Activated CD4-positive, alpha-beta memory T cell treated with anti-CD3 and anti-CD28 coated beads, Interleukin-2, amount 10 ng/mL, durations not matched to agents 7 days and 5 days (primary cell): ENCODE measurements at places on chromosomes 6 and 20. TPM values are rescaled to one million over a fixed set of nuclear protein-coding genes. Genes with fewer than 3 reads are reported as not detected.

UST gene
- total RNA-seq, result 0.80 TPM

GJA10 gene
- total RNA-seq, result 3.4 TPM

KIF13A gene
- not detected for total RNA-seq

PNLDC1 gene
- total RNA-seq, result 0.25 TPM

CPNE5 gene
- 4.0 TPM for total RNA-seq

DYNLT1 gene
- 133 TPM for total RNA-seq

MYBL2 gene
- total RNA-seq, result 73.5 TPM

SERPINB1 gene
- 86.5 TPM for total RNA-seq

SIRPD gene
- not detected for total RNA-seq

PDYN gene
- total RNA-seq, result not detected

DNA sequence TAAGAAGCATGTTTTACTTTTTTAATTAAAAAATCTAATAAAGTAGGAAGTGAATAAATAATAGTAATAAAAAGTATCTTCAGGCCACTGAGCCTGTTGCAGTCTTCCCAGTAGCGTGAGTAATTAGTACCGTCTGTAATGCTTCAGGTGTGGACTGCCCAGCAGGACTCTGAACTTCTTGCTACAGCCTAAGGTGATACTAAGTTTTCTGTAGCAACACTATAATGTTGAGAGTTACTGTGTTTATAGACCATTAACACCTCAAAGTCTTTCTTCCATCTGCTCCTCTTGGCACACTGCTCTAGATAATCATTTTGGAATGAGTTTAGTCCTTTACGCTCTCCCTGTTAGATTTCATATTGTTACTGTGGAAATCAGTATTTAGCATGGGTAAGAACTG lies 28.4 kb downstream of the VAPB start:
- no peak for DNase-seq

GRCh38 chr6:80962382-80962781 lies 790.1 kb downstream of the TENT5A start:
- no peak for DNase-seq

- peak; percentile 35 for DNase-seq
These were observed 30.9 kb upstream of the EDN3 start for GRCh38 chr20:59269411-59270025.

DNA sequence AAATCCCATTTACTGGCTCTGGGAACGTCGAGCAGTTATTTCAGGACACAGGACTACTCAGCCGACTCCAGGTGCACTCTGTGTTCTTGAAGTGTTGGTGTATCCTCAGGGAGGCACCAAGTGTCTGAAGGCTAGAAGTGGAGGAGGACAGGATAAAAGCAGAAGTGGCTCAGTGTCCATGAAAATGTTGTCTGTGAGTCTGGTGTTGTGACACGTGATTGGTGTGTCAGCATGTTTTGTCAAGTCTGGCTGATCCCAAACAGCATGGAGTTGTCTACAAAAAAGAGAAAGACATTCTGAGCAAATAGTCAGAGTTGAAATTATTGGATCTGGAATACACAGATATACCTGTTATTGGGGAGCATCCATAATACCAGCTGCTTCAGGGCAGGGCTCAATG lies 30.3 kb downstream of the SCGN start:
- no peak for DNase-seq

DNA sequence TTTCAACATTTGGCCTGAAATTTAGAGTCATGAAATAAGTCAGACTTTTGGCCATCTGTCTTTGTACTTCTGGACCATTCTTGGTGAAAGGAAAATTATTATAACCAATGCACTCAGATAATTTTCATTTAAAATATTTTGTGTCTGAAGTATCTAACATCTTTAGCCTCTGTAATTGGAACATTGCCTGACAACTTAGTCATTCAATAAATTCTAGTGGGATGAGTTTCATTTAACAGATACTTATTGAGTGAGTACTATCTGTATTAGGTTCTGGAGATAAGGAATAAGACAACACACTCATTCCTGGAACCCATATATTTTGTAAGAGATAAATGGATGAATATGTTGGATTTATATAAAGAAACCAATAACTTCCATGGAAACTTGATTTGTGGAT lies 536.0 kb downstream of the BCKDHB start:
- no peak for DNase-seq

DNA sequence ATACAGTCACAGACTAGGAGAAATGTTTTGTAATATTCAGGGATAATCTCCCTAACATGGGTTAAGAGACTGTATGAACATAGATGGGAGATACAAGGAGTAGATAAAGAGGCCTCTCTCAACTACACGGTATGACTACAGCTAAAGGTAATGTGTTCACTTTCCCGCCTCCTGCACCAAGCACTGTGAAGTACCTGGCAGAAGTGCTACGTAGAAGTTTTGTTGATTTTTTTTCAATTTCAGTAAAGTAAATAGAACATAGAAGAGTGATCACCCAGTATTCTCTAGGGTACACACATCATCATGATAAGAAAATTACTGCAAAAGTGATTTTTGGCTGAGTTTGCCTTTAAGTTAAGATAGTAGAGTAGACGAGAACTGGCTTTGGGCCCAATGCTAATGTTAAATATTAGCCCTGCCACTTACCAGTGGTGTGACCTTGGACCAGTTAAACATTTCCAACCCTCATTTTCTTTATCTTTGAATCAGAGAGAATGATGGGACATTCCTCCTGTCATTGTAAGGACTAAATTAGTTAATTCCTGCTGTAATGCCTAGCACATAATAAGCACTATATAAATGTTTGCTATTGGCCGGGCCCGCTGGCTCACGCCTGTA lies 183.6 kb downstream of the COL9A1 start:
- no peak for DNase-seq

DNA sequence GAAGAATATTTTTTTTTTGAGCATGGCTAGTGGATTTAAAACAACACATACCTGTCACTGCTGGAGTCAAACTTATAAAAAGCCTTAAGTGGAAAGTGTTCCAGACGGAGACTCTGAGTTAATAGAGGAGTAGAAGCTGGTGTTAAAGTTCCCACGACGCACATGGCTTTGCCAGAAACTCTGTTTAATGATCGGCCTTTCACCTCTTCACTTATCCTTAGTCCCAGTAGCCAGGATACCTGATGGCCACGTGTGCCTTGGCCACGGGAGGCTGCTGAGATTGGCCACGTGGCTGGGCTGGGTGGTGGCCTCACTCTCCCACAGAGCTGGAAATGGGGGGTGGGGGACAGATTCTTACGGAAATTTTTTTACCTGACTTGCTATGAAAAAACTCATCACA lies 333.1 kb downstream of the ZFAND3 start:
- no peak for DNase-seq

- DNase-seq, result no peak
These were observed 4.9 kb downstream of the RIMS4 start for GRCh38 chr20:44805335-44805978.

DNA sequence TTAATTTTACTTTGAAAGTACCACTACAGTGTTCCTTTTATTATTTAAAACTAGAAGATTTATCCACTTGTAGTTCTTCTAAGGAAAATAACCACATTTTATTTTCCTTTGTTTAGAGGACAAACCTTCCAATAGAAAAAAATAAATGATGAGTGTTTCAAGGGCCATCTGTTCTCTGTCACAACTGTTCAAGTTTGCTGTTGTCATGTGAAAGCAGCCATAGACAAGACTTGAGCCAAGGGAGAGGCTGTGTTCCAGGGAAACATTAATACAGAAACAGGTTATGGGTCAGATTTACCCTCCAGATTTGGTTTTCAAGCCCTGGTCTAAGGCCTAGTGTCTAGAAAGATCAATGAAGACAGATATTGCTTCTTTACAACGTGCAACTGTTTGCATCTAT lies 463.6 kb downstream of the C6orf118 start:
- no peak for DNase-seq

GRCh38 chr6:157597461-157598312 lies 216.7 kb downstream of the ZDHHC14 start:
- DNase-seq, result peak; percentile 56

DNA sequence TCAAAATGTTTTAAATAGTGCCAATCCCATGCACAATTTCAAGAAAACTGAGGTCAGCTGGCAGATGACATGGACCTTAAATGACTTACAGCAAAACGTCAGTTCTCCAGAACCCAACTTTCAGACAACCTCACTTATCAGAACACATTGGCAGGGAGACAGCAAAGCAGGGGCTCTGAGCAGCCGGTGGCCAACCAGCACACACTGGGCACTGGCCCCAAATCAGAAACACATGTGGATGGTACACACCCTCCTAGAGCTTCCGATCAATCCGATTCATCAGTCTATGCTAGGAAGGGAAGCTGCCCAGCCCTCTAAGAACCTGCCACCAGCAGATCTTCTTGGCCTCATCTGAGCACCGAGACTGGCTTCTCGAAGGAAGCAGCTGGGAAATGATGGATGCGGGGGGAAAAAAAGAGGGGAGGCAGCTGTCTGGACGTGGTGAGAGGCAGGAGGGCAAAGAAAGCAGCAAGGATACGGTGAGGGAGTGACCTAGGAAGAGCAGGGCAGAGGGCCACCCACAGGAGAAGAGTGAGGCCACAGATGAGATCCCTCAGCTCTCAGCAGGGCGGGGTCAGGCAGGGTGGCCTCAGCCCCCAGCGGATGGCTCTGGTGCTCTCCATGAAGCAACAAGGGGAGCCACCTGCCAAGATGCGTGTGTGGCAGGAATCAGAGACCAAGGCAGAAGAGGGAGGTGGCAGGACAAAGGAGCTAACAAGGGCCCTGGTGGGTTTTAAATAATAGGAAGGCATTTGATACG lies 32.9 kb downstream of the TAF4 start:
- DNase-seq, result no peak

DNA sequence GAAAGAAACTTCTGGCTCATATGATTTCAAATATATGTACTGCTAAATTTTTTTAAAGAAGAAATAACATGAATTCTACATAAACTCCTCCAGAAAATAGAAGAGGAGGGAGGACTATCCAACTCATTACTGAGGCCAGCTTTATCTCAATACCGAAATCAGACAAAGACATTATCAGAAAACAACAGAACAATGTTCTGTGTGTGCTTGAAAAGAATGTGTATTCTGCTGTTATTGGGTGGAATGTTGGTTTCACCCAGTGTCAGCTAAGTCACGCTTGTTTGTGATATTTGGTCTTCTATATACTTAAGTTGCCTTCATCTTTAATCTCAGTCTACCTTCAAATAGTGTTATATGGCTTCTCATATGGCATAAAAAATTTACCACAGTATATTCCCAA lies 18.6 kb upstream of the ELOVL2 start:
- DNase-seq, result no peak

DNA sequence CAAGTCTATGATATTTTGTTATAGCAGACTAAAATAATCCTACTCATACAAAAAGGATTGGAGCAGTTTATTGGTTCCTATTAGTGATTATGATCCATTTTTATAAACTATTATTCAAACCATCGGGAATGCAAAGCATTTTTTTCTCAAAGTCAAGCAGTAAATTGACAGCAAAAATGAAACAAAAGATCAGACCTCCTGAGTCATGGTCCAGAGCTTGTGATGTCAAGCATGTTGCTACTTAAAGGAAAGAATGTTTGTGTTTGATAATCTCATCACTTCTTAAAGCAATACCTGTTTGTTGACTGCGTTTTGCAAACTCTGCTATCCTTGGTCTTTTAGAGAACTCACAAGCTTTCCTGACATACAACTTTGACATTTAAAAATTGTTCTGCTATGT lies 204.4 kb downstream of the SAMD5 start:
- no peak for DNase-seq

DNA sequence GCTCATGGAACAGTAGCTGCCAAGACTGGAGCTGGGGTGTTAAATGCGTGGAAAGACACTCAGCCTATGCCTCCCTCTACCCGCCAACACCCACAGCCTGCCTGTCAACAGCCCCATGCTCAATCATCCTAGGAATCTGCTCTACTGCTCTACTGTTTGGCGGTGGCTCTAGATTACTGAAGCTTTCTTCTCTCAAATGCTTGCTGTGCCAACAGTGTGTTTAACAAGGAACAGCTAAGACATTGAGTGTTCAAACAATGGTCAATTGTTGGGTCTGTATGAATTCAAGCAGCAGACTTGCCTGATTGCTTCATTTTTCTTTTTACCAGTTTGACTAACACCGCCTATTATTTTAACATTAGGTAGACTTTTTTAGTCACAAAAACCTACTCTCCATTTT lies 258.6 kb downstream of the SOD2 start:
- no peak for DNase-seq

DNA sequence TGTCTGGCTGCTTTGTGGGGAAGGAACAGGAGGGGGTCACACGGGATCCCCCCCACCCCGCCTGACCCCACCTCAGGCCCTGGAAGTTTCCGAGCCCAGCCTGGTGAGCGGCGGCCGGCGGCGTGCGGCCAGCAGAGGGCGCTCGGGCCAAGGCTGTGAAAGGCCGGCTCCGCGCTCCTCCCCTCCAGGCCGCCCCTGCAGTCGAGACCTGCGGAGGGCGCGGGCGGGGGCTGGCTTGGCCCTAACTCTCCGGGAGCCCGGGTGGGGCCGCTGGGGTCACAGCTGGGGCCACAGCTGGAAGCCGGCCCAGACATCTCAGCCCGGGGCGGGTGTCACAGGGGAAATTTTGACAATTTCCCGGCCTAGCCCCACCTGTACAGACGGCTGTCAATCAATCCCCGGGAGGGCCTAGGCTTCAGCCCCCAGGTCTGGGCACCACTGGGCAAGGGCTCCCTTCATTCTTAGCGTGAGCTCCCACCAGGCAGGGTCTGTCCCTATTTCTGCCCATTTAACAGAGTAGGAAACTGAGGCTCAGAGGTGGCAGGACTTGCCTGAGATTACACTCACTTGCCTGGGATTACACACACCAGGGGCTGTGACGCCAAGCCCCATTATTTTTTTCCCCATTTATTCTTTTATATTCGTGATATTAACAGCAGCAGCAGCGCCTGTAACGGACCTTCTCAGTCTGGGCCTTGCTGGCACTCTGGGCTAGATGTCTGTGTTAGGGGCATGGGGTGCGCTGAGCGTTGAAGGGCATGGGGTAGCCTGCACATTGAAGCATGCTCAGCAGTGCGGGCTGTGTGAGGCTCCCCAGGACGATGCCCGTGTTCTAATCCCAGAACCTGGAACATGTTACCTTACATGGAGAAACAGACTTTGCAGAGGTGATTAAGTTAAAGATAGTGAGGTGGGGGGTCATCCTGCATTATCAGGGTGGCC lies 23.0 kb downstream of the ZBP1 start:
- DNase-seq, result peak; percentile 72

DNA sequence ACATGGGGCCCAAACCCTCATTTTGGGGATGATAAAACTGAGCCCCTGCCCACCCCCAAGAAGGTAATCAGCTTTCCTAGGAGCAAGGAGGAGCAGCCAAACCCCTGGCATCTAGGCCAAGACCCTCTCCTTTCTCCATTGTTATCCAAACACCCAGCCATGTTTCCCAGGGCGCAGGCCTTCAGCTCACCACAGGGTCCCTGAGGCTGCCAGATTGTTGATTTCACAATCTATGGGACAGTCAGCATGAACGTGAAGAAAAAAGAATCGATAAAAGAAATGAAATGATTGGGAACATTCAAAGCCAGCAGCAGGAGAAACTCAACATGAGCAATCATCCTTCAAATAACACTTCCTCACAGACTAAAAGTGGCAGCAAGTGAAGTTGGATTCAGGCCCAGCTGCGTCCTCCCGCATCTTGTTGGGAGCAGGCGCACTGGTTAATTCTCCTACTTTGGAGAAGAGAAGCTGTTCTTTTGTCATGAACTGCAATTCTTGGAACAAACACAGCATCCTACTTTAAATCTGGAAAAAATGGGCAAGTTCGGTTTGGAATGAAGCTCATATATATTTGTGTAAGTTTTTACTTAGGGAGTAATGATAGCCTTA lies 241.8 kb upstream of the PRDM1 start:
- no peak for DNase-seq
